ENCODE measurements at places on chromosomes 4 and X.

- H3K4me1 ChIP-seq = no peaks in the 10 kb centered on the region
- no peak overlapping the region for H3K27ac ChIP-seq
- H3K27me3 ChIP-seq = peaks cover 2% of the 10 kb centered on the region
- H3K36me3 ChIP-seq = no peaks in the 10 kb centered on the region
- DNase-seq = no peak
- H3K4me3 ChIP-seq = no peak overlapping the region
Measured at GRCh38 chr4:121219227-121219626, 55.1 kb upstream of the TNIP3 start.

DNA sequence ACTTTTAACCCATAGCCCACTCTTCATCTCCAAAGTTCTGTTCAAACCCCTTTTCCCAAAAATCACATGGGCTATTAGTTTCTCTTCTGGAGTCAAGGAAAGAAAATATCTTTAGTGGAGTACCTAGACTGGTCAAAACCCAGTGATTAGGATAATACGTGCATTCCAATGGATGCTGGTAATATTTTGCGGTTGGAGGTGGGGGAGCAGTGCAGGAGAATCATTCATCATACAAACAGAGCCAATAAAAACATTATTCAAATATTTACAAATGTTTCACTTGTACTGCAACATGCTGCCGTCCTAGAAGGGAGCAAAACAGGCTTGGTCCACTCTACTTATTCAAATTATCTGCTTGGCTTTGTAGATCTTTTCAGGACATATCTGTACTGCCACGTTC is 57.2 kb upstream of the RAB9B start:
- no peaks in the 10 kb centered on the region for H3K4me1 ChIP-seq
- no peak overlapping the region for H3K27ac ChIP-seq
- no peaks in the 10 kb centered on the region for H3K36me3 ChIP-seq
- H3K27me3 ChIP-seq = no peaks in the 10 kb centered on the region
- no peak overlapping the region for H3K4me3 ChIP-seq

GRCh38 chrX:2176733-2177132 is 324.0 kb downstream of the DHRSX start:
- no peaks in the 10 kb centered on the region for H3K36me3 ChIP-seq
- H3K27ac ChIP-seq = no peak overlapping the region
- DNase-seq = no peak
- H3K4me3 ChIP-seq = no peak overlapping the region
- H3K4me1 ChIP-seq = no peaks in the 10 kb centered on the region

DNA sequence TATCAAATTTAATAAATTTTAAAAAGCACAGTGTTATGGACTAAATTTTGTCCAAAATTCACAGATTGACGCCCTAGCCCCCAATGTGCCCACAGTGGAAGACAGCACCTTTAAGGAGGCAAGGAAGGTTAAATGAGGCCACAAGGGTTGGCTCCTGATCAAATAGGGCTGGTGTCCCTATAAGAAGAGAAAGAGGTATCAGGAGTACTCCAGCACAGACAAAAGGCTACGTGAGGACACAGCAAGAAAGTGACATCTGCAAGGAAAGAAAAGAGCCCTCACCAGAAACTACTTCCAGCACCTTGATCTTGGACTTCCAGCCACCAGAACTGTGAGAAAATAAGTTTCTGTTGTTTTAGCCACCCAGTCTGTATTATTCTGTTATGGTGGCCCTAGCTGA is 48.8 kb downstream of the FAM13A start:
- DNase-seq = no peak
- peaks cover 15% of the 10 kb centered on the region for H3K36me3 ChIP-seq
- no peak overlapping the region for H3K27ac ChIP-seq

- H3K4me3 ChIP-seq = no peak overlapping the region
- no peaks in the 10 kb centered on the region for H3K36me3 ChIP-seq
- H3K27ac ChIP-seq = no peak overlapping the region
- H3K4me1 ChIP-seq = no peaks in the 10 kb centered on the region
- no peaks in the 10 kb centered on the region for H3K27me3 ChIP-seq
Measured at GRCh38 chr4:176406297-176406696, 86.5 kb downstream of the SPCS3 start.

GRCh38 chr4:122826553-122827257 is at the start of gene FGF2:
FGF2 (plus strand) TSS chr4:122826831; CDS start chr4:122827175, 344 bp downstream.
- H3K27me3 ChIP-seq = no peaks in the 10 kb centered on the region
- H3K4me1 ChIP-seq = peaks cover 10% of the 10 kb centered on the region
- H3K4me3 ChIP-seq = peak within 1 kb of the TSS; percentile 78
- peak; percentile 88 for DNase-seq
- H3K27ac ChIP-seq = peak within 1 kb of the TSS; percentile 93

DNA sequence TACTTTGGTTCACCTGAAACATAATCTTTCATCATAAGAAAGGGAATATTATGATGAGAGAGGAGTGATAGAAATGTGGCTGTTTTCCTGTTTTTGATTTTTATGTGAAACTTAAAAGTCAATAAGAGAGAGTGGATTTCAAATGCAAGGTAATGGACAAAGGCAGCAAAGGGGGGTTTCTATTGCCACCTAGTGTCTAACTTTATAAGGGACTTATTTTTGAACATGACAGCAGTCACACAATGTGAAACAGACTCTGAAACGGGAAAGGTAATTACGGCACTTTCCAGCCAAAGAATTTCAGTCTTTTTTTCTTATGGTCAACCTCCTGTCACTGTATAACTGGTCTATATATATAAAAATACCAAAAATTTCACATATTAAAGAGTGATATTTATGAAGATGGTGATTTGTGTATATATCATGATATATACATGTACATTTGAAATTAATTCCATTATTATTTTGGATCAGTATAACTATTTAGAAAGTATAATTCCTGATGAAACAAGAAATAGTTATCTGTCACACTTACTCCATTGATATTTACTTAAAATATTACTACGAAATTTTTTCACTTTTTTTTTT is 127.1 kb downstream of the FBXO8 start:
- H3K27ac ChIP-seq = no peak overlapping the region
- DNase-seq = no peak
- no peaks in the 10 kb centered on the region for H3K36me3 ChIP-seq

- H3K4me1 ChIP-seq = no peaks in the 10 kb centered on the region
- H3K36me3 ChIP-seq = no peaks in the 10 kb centered on the region
- H3K4me3 ChIP-seq = no peak overlapping the region
Measured at GRCh38 chr4:152700151-152700550, 20.4 kb upstream of the TMEM154 start.

DNA sequence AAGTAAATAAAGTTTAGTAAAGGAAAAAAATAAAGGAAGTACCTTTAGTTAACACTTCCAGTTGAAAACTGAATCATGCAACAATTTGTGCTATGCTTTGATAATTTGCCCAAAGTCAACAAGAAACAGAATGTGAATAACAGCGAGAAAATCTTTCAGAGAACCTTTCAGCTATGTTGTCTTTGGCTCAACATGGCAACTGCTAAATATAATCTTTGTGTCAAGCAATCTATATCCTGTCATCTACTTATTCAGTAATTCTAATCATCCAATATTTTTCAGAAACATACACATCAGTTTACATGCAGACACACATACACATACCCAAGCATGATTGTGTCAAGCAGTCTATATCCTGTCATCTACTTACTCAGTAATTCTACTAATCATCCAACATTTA is 136.0 kb upstream of the PABPC4L start:
- H3K4me3 ChIP-seq = no peak overlapping the region
- no peaks in the 10 kb centered on the region for H3K27me3 ChIP-seq
- DNase-seq = no peak
- H3K36me3 ChIP-seq = no peaks in the 10 kb centered on the region
- no peak overlapping the region for H3K27ac ChIP-seq
- no peaks in the 10 kb centered on the region for H3K4me1 ChIP-seq

All from tibial artery (tissue), 4 donors.